ENCODE measurements at places on chromosomes 3 and 15.

- no peak for DNase-seq
These were observed 13.8 kb downstream of the WDR93 start for GRCh38 chr15:89704411-89704810.

DNA sequence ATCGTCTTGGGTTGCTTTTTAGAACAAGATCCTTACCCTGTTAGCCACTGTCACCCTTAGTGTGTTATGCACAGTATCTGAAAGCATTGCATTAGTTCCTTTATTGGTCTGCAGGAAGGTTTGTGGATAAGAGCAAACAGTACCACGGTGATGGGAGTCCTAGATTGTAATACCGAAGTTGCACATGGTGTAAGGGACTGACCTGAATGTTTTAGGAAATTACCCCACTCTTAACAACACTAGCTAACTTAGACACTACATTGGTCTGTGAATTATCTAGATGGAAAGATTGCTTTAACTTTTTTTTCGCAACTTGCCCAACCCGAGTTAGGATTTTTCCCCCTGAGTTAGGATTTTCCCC, 1.3 kb downstream of the STT3B start:
- DNase-seq = no peak

GRCh38 chr15:74129586-74130154, 716 bp upstream of the ISLR2 start:
- no peak for DNase-seq

- DNase-seq = no peak
These were observed 38.3 kb upstream of the ATOSA start for GRCh38 chr15:52717481-52717880.

- no peak for DNase-seq
These were observed 75.0 kb downstream of the FEM1B start for GRCh38 chr15:68352401-68353062.

DNA sequence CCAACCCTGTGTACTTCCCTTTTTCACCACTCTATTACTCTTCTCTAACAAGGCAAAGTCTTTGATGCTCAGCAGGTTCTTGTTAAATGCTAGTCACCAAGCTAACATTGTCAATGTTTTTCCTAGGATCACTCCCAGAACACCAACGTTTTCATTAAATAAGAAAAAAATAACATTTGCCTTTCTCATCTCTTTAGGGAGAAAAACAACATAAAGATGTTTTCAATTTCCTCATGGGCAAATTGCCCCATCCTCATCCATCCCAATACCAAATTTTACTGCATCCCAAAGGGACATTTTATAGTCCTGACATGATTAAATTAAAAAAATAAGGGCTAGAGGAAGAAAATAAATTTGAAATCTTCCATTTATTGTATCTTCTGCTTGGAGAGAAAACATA, 106.5 kb downstream of the SUCNR1 start:
- DNase-seq = no peak
